Activated CD4-positive, alpha-beta memory T cell treated with anti-CD3 and anti-CD28 coated beads for 36 hours (primary cell): ENCODE measurements at places on chromosomes 2 and 18. TPM values are rescaled to one million over a fixed set of nuclear protein-coding genes. Genes with fewer than 3 reads are reported as not detected.
A peak's percentile ranks its signal among the peaks of the same experiment; 100 is the strongest.

CRIM1 gene
- 5.3 TPM for total RNA-seq

CNDP1 gene
- total RNA-seq, result not detected

DNA sequence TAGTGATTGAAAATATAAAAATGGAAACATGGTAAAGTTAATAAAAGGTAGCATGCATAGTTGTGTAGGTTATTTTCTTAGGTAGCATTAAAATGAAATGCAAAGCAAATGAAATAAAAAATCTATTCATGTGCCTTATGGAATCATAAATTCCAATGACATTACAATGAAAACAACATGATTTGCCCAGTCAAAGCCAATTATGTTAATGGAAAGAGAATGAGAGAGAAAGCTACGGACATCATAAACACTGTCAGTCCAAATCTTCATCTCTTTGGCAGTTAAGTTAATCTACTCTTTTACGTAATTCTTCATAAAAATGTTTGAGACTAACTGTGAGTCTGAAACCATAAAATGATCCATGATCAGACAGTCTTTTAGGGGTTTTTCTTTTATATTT lies 636.7 kb upstream of the SYT4 start:
- DNase-seq, result no peak

DNA sequence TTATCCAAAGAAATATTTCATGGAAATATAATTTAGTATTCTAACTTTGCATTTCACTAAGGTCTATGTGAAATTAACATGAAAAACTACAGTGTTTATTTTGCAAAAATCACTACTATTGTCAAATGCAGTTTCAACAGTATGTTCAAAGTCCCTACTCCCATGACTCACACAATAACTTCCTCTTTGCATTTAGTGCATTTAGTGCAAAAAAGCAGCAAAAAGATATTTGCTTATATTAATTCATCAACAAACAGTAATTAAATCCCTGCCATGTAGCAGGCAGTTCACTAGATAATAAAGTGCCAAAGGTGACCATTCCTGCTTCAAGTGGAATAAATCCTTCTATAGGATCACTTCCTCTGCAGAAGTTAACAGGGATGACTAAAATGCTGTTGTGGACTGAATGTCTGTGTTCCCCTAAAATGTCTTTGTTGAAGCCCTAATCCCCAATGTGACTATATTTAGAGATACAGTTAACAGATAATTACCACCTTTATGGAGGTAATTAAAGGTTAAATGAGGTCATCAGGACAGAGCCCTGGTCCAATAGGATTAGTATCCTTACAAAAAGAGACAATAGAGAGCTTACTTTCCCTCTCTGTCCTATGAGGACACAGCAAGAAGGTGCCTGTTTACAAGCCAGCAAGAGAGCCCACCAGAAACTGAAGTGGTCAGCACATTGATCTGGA lies 61.7 kb downstream of the STK39 start:
- DNase-seq, result no peak

B3GNT7 gene
- total RNA-seq, result not detected

DNA sequence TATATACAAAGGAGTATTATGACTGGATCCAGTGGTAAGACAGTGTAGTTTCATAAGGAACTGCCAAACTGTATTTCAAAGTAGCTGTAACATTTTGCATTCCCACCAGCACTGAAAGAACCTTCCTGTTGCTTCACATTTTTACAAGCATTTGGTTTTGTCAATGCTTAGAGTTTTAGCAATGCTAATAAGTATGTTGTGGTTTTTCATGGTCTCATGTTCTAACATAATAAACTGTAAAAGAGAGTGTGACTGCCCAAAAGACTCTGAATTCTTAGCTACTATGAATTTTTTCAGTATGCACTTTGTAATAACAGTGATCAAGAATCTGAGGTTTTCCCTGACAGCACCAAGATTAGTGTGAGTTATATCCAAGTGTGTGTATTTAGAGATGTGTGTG lies 604.2 kb downstream of the XIRP2 start:
- no peak for DNase-seq

DNA sequence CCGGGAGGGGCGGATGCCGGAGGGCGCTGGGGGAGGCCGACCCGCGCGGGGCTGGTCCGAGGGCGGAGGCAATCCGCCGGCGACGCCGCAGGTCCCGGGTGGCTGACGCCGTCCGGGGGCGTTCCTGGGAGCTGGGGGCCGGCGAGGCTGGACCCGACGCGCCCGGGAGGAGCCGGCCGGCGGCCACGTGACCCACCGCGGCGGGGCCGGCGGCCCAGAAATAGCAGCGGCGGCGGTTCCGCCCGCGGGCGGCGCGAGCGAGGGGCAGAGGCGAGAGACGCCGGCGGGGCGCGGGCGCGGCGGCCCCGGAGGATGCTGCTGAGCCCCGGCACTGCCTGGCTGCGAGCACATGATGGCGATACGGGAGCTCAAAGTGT lies at the start of gene RAB31:
TSS of gene RAB31 (plus strand) at position 245 of the 377 bp plus-strand sequence. CDS start at position 350, 105 bp downstream.
- peak; percentile 24 for DNase-seq

MAP3K19 gene
- total RNA-seq, result not detected

CTLA4 gene
- total RNA-seq, result 254 TPM

GRCh38 chr2:83017366-83018090 lies 1441.6 kb downstream of the SUCLG1 start:
- DNase-seq, result no peak

GRCh38 chr2:126059379-126059778 lies 596.6 kb upstream of the GYPC start:
- DNase-seq, result no peak

DNA sequence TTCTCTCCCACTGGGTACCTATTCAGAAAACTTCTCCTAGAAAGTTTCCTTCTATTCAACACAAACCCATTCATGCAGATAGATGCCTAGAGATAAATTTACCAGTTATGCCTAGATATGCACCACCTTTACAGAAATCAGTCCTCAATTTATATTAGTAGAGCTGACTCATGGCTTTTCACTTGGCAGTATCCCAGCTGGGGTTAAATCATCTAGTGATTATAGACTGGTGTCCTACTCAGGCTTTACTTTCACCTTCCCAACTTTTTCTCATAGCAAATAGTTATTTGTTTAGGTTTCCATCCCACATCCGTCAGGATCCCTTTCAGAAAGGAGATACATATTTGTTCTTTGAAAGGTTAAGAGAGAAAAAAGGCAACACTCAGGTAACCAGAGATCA lies 124.5 kb downstream of the AQP4 start:
- no peak for DNase-seq

C2orf92 gene
- total RNA-seq, result 4.5 TPM

DNA sequence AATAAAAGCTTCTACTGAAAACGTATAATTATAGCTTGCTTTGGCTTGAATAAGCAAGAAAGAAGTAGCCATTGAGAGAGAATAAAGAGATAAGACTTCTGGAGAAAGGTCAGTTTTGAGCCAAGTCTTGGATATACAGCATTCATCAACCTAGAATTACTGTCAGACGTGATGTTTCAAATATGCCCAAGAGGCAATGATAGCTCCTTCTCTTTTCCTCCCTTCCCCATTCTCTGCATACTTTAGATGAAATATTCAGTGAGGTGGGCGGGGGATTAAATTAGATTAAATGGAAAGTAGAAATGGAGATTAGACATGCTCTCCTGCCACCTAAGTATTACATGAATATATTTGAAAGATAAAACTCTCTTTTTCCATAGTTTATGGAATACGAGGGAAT lies 8.7 kb downstream of the ANTXR1 start:
- no peak for DNase-seq

- DNase-seq, result no peak
Observed at GRCh38 chr2:38806733-38807059, 28.7 kb downstream of the GEMIN6 start.

DNA sequence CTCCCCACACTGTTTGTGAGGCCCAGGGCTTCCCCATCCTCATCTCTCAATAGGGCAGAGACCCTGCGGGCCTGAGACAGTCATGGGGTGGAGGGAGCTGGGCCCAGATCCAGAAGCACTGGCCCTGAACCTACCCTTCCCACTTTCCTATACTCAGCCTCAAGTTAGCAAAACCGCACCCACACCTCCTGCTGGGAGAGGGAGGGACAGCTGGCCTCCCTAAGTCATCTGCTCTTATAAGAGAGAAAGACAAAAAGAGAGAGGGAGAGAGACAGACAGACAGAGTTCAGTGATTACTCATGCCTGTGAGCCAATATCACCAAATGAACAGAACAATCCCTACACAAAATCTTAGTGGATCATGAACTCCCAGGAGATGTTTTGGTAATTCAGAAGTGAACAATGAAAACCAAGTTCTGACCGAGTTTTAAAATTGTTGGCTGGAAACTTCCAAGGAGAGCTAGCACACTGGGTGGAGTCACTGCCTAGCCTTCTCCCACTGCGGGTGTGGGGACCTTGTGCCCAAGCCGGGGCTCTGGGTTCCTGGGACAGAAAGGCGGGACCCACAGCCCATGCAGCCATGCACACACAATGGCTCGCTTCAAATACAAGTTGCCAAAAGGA lies 130.5 kb downstream of the PXDN start:
- DNase-seq, result no peak

NAT8 gene
- total RNA-seq, result not detected

KLHL14 gene
- total RNA-seq, result not detected

PARD6G gene
- 0.40 TPM for total RNA-seq

SCN1A gene
- not detected for total RNA-seq

GALNT3 gene
- 4.1 TPM for total RNA-seq

- no peak for DNase-seq
Observed at GRCh38 chr2:44759823-44760222, 181.7 kb upstream of the SIX3 start.

- no peak for DNase-seq
Observed at GRCh38 chr2:70420740-70421139, 118.9 kb upstream of the FAM136A start.

DNA sequence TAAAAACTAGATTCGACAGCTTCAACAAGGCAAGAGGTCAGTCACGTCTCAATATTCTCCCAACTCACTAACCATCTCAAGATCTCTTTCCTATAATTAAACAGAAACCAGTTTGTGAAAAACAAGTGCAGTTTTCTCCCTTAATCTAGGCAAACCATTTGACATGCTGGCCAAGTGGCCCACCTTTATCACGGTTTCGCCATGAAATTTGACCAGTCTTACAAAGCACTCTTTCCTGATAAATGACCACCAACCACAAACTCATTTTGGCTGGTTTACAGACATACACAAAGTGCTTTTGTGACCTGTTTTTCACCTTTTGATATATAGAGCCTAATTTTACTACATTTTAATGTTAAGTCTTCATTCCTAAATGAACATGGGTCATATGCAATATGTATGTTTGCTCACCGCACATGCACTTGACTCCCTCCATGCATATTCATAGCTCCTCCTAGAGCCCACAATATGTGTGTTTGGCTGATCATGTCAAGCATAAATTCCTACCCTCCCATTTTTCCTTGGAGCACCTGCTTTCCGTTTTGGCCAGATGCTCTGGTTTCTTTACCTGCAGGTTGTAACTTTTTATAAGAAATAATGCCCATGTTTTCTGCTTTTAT lies 385.1 kb downstream of the RAD51AP2 start:
- no peak for DNase-seq

DNA sequence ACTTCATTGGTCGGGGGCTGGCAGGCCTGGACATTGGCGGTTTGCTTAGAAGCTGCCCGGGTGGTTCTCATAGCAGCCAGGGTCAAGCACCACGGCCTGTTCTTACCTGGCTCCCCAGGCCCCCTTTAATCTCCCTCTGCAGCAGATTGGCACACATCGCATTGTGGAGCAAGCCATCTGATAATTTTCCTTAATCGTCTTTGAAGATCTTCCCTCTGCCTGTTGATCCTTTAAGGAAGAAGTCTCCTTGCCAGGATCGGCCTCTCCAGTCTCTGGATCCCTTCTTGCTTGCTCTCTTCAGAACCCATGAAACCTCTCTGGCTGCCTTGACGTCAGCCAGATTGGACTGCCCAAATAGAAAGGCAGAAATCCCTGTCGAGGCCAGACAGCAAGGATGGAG lies 75.8 kb downstream of the NEDD4L start:
- no peak for DNase-seq

DNA sequence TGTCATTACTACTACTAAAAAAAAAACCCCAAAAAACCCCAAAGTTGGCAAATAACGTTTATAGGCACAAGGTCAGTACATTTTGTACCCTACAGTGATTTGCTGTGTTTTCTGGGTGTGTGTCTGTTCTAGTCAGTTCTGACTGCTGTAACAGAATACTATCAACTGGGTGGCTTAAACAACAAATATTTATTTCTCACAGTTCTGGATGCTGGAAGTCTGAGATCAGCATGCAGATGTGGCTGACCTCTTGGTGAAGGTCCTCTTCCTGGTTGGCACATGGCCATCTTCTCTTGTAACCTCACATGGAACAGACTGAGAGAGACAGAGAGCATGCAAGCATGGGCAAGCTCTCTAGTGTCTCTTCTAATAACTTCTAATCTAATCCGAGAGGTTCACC lies 103.1 kb downstream of the CERS6 start:
- no peak for DNase-seq
